Tibial nerve (tissue), 4 donors: ENCODE measurements at places on chromosomes 5 and 9.
A peak's percentile ranks its signal among the peaks of the same experiment; 100 is the strongest.

- no peak for DNase-seq
These were observed 42.3 kb upstream of the NOTCH1 start for GRCh38 chr9:136587944-136588662.

DNA sequence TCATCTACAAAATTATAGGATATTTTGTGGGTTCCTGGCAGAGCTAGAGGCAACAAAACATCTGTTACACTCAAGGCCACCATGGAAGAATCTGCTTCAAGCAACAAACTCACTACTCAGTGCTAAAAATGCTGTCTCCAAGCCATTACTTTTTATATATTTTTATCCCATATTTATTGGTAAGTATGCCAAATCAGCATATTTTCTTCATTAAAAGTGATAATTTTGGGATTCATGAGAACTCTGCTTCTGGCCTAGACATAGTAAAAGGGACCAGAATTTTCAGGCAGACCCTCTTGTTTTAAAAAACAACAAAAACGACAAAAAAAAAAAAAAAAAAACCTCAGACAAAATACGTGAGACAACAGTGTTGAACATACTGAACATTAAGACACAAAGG lies 236.0 kb downstream of the EDIL3 start:
- DNase-seq, result no peak

DNA sequence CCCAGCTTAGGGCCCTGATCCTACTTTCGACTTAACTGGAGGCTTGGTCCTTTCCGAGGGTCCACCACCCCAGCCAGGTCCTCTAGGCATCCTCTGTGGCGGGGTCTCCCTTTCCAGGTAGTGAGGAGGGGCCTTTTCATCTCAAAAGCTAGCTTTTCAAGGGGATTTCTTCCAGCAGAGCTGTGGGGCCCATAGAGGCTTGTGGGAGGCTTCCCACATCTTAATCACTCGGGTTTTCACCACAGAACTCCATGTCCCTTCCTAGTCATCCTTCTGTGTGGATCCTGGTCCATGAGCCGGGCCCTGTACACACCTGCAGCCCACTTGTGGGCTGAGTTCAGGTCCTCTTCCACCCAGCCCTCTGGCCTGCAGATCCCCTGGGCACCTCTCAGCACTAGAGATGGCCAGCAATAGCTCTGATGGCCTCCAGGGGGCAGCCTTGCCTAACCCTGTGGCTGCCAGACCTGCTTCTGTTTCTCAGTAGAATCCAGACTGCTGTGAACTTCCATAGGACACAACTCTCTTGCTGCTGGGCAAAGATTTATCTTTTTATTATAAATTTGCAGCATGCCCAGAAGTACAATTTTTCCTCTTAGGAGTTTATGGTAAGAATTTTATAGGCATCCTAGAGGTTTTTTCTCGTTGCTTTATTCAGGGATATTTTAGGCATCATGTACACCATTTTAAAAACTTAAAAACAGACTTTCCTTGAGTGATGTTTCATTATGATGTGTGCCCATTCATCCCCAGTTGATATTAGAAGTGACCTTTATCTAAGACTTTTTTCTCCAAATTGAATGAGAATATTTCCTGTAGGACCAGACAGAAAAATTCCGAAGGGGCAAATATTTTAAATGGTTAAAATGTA lies 208.9 kb downstream of the TRIO start:
- DNase-seq, result peak; percentile 54

DNA sequence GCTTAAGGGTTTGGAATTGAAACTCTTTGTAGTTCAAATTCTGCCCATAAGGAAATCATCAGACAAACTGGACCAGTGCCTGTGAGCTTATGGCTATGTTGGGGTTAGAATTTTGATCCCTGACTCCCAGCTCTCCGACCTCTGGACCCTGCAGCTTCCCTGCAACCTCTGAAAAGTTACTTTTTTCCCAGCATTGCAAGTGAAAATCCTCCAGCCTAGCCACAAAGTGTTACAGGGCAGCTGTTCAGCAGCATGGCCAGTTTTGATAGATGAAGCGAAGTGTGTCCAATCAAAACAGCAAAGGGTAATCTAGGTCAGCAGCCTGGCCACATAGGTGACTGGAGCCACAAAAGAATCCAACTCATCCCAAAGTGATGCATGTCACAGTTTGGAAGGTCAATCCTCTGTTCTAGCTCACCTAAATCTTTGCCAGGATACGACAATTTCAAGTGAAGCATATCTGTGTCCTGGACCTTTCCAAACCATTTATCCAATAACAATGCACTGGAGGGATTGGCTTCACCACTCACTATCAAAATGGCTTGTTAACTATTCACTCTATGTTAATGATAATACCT lies 4.7 kb upstream of the CPEB4 start:
- DNase-seq, result no peak

- no peak for DNase-seq
These were observed 94.3 kb downstream of the SREK1 start for GRCh38 chr5:66238435-66238834.

DNA sequence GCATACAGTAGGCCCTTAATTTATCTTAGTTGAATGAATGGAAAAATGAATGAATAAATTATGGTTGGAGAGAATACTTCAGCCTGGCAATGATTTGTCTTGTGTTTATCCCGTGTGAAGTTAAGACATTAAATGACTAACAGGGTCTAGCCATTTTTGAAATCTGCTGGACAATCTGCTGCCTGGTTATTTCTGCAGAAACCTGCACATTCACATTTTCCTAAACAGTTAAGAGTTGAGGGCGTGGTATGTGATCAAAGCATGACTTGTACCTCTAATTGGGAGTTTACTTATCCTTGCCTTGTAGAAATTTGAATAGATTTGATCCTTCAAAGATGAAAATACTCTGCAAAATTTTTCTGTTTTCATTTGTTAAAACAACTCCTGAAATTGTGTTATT lies 34.6 kb upstream of the NDFIP1 start:
- no peak for DNase-seq

- DNase-seq, result no peak
These were observed 16.1 kb downstream of the PAIP1 start for GRCh38 chr5:43540746-43541145.

DNA sequence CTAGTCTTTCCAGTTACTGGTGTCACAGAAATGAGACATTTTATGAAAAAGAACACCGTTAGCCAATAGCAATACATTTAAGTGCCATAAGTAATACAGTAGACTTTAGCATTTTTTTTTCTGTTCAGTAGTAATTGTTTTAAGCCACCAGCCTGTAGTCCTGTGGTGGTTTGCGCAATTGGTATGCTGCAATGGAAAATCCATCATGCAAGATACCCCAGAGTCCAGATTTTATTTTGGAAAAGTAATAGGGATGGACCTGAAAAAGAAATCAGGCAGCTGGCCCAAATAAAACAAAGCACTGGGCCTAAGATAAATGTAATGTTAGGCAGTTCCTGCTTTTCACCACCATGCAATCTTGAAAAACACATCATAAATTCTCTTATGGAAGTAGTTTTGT lies 94.6 kb upstream of the RASGRF2 start:
- peak; percentile 15 for DNase-seq

- DNase-seq, result no peak
These were observed 192.7 kb downstream of the LRRC70 start for GRCh38 chr5:62771341-62771740.

GRCh38 chr5:80101993-80102392 lies 66.8 kb downstream of the THBS4 start:
- DNase-seq, result no peak

DNA sequence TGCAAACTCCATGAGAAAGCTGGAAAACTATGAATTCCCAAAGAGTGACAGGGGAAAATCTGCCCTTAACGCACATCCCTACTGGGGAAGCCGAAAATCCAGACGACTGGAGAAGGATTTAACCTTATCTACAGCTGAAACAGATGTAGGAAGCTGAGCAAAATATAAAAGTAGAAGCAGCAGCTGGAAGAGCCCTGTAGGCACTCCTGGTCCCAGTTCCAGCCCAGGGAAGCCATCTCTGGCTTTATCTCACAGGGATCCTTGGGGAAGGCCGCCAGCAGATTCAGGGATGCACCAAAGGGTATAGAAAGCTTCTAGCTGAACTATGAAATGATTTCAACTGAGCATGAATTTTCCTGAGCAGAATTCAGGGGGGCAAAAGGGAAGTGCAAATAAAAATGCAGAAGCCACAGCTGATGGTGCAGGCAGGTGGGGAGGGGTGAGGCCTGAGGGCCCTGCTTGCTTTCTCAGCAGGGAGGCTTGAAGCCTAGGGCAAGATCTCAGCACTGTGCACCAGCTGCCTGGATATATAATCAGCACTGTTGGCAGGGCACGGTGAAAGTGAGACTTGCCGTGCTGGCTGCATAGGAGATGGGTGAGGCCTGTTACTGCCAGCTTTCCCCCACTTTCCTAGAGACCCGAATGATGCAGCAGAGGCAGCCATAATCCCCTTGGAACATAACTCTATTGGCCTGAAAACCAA lies 2019.5 kb upstream of the NUDT12 start:
- no peak for DNase-seq

GRCh38 chr9:11794984-11795383 lies 898.2 kb upstream of the TYRP1 start:
- DNase-seq, result no peak

GRCh38 chr5:129904102-129904666 lies at the start of gene CHSY3:
TSS of gene CHSY3 (plus strand) at chr5:129904465.
- DNase-seq, result peak; percentile 68

- no peak for DNase-seq
These were observed 18.9 kb downstream of the ABO start for GRCh38 chr9:133256136-133256461.

DNA sequence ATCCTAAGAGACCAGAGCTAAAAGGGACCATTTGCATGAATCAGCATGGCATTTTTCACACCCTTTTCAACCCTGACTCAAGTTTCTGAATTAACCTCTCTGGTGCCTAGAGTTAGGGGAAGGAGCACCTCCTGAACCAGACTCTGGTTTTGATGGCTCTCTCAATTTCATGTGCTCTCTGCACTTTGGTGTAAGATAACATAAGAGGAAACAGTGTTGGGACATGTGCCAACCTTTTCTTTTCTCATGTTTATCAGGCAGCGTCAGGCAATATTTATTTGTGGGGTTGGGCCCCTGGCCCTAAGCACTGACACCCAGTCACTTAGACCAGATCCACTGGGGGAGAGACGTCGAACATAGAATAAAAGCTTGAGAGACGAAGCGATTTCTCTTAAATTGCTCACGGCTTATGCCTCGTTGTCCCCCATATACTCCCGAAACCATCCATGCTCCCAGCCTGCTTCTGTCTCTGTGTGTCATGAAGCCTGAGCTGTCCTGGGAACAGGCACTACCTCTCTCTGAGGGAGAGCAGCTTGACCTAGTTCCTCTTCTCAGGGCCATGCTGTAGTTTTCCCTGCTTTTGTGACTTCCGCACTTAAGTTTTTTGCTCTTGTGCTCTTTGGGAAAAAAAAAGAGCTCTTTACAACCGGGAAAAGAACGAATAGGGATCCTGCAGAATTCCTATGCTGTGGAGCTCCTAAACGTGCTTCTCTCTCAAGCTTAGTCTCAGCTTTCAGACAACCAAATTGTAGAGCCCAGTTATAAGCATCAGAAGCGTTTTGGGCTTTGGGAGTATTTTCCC lies 195.7 kb downstream of the NR3C1 start:
- no peak for DNase-seq

DNA sequence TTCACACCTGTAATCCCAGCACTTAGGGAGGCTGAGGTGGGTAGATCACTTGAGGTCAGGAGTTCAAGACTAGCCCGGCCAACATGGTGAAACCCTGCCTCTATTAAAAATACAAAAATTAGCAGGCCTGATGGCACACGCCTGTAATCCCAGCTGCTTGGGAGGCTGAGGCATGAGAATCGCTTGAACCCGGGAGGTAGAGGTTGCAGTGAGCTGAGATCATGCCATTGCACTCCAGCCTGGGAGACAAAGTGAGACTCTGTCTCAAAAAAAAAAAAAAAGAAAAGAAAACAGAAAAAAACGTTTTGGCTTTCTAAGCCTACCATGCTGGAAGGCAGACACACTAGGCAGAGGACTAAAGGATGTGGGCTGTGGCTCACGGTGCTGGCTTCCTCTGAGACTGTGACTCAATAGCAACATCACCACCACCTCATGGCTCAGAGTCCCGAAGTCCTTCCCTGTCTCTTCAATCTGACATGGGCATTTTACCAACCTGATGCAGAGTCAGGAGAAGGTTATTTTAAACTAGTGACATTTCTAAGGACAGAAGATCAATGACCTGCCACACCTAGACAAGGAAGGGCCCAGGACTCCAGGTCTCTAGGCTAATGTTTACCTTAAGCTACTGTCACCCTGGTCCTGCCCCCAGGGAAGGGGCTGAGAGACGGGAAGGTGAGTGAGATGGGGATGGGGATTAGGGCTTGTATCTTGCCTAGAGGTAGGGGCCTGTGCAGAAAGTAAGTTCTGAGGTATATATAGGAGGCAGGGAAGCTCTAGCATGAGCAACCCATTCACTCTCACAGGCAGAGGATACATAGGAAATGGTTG lies 3.7 kb downstream of the ECSCR start:
- no peak for DNase-seq

GRCh38 chr5:91978221-91978882 lies 595.2 kb upstream of the ARRDC3 start:
- DNase-seq, result no peak

DNA sequence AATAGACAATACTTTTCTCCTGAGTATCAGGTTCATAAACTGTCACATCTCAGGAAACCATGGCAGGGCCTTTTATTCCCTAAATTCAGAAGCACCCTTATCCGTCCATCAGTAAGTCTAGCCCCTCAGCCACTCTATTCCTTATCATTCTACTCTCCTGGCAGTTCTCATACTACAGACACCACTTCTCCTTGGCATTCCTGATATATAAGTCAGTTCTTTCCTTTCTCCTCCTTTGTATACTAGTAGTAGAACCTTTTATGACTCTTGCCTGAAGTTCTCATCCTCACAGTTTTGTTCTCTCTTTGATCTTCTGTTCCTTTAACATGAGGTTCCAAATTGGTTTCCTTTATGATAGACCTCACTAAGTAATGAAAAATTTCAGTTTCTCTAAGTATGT lies 29.3 kb downstream of the GRAMD2B start:
- DNase-seq, result no peak

DNA sequence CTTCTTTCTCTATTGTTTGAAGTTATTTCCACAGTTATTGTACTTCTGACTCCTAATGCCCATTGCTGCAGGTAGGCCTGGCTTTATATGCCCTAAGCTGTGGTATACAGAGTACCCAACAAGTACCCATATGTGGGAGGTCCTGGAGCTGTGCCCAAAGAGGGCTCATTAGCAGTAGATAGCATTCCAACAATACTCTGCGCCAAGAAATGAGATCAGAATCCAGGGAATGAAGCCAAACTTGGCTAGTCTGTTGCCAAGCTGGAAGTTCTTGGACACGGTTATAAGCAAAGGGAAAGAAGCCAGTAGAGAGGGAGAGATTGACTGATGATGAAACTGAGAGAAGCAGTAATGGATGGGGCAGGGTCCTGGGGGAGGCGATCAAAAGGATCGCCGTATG lies 29.7 kb upstream of the FAM169A start:
- no peak for DNase-seq

DNA sequence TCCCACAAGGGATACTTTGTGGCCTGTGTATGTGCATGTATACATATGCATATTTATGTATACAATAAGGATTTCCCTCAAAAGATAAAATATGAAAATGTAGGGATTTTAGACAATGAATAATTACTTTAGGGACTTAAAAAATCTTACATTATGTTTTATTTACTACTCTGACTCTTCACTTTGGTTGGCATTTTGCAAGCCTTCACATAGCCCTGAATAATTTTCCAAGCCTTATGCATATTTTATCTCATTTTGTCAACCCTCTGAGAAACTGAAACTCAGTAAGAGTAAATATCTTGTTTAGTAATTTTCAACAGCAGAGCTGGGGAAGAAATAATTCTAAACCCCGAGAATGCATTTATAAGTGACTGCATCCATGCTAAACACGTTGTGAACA lies 153.0 kb upstream of the SLC24A2 start:
- DNase-seq, result no peak

- no peak for DNase-seq
These were observed 132.5 kb downstream of the OLFM1 start for GRCh38 chr9:135219676-135220600.
